Pancreas (tissue), 10 donors: ENCODE measurements at places on chromosomes 5 and 9. TPM values are rescaled to one million over a fixed set of nuclear protein-coding genes. Genes with fewer than 3 reads are reported as not detected.

GRCh38 chr9:113708821-113709713, 167.0 kb upstream of the ZNF618 start:
- peaks cover 20% of the 10 kb centered on the region for H3K4me1 ChIP-seq
- no peak overlapping the region for H3K4me3 ChIP-seq
- no peaks in the 10 kb centered on the region for H3K36me3 ChIP-seq

DNA sequence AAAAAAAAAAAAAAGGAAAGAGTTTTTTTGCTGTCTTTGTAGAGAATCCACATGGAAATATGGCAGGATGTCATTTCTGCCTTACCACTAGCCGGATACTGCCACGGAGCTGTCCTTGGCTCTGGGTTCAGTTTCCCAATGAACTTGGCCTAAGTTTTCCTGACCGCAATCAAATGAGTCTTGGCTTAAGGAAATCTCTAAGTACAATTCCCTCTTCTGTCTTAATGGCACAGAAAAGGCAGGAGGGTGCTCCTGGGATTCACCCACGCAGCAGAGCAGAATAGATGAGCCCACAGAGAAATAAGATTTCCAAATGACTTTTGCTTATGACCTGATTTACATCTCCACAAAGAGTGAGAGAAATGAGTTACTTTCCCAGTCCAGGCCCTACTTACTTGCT, 284.0 kb upstream of the VLDLR start:
- no peak for DNase-seq
- H3K4me1 ChIP-seq = no peaks in the 10 kb centered on the region

GRCh38 chr5:135887447-135887864, 8.2 kb downstream of the IL9 start:
- H3K4me3 ChIP-seq = no peak overlapping the region
- H3K36me3 ChIP-seq = no peaks in the 10 kb centered on the region

GRCh38 chr9:127479507-127480081, 28.3 kb downstream of the LRSAM1 start:
- H3K4me3 ChIP-seq = no peak overlapping the region
- H3K36me3 ChIP-seq = no peaks in the 10 kb centered on the region
- no peak overlapping the region for H3K27ac ChIP-seq
- no peak for DNase-seq
- H3K27me3 ChIP-seq = no peaks in the 10 kb centered on the region

- no peaks in the 10 kb centered on the region for H3K27me3 ChIP-seq
- peak within 1 kb of the TSS; percentile 87 for H3K4me3 ChIP-seq
- DNase-seq = peak; percentile 98
- no peaks in the 10 kb centered on the region for H3K36me3 ChIP-seq
- peak within 1 kb of the TSS; percentile 91 for H3K27ac ChIP-seq
- H3K4me1 ChIP-seq = peaks cover 13% of the 10 kb centered on the region
These were observed at the start of gene ZFYVE16 for GRCh38 chr5:80407735-80408483. Gene ZFYVE16, plus strand, starts transcription at chr5:80408064. Its CDS starts 26,084 bp downstream, at chr5:80434148.

DNA sequence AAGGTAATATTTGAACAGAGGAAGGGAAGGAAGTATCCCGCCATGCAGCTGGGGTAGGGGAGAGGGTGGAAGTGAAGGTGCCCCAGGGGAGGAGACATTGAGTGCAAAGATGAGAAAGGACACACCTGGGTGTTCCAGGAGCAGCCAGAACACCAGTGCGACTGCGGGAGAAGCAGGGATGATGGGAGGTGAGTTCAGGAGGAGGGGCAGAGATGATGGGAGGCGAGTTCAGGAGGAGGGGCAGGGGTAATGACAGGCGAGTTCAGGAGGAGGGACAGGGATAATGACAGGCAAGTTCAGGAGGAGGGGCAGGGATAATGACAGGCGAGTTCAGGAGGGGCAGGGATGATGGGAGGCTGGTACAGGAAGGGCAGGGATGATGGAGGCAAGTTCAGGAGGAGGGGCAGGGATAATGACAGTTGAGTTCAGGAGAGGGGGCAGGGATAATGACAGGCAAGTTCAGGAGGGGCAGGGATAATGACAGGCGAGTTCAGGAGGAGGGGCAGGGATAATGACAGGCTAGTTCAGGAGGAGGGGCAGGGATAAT, 17.2 kb upstream of the SPOCK1 start:
- H3K4me3 ChIP-seq = no peak overlapping the region
- no peaks in the 10 kb centered on the region for H3K36me3 ChIP-seq
- DNase-seq = no peak
- peaks cover 7% of the 10 kb centered on the region for H3K27me3 ChIP-seq
- no peak overlapping the region for H3K27ac ChIP-seq

GRCh38 chr5:171610686-171611085, 174.9 kb upstream of the SMIM23 start:
- no peaks in the 10 kb centered on the region for H3K36me3 ChIP-seq
- no peak for DNase-seq
- H3K27ac ChIP-seq = no peak overlapping the region

Gene IFNK
- not detected for total RNA-seq

Gene ADGRD2
- not detected for total RNA-seq

Gene LRSAM1
- total RNA-seq = 4.9 TPM

Gene MROH2B
- total RNA-seq = 0.03 TPM

Gene PDE4D
- total RNA-seq = 3.1 TPM

Gene ABITRAM
- 6.9 TPM for total RNA-seq
